ENCODE measurements at places on chromosomes 11 and 22.

DNA sequence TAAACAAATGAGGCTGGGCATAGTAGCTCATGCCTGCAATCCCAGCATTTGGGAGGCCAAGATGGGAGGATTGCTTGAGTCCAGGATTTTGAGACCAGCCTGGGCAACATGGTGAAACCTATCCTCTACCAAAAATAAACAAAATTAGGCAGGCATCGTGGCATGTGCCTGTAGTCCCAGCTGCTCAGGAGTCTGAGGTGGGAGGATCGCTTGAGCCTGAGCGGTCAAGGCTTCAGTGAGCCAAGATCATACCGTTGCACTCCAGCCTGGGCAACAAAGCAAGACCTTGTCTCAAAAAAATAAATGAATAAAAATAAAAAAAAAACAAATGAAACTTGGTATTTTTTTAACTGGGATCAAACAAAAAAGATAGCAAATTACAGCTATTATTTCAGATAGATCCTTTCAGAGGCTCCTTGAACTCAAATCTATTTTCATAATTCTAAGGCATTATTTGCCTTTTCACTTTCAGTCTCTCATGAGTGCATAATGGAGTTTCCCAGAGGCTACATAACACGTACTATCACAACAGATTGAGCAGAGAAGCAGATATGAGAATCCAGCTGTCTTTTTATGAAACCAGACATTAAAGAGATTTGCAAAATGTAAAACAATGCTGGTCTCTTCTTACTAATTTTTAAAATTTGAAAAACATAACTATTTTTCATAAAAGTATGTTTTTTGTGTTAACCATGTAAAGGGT lies 23.1 kb downstream of the DDIAS start:
- no peak for DNase-seq

DNA sequence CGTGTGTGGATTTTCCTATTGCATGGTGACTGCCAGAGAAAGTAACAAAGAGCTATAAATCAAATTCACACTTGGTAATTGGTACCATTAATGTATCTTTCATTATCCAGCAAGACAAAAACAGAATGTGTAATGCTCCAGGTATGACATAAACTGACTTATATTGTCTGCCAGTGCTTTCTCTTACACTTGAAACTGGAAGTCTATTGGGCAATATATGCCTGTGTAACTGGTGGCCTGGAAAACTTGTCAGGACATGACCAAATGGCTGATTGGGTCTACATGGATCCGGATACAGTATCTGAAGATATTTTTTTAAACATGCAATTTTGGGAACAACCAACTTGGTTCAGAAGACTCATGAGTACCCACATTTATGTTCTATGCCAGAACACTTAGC lies 174.6 kb upstream of the ARHGAP42 start:
- DNase-seq = no peak

- DNase-seq = peak; percentile 48
These were observed 849 bp downstream of the TCF20 start for GRCh38 chr22:42269432-42270175.

DNA sequence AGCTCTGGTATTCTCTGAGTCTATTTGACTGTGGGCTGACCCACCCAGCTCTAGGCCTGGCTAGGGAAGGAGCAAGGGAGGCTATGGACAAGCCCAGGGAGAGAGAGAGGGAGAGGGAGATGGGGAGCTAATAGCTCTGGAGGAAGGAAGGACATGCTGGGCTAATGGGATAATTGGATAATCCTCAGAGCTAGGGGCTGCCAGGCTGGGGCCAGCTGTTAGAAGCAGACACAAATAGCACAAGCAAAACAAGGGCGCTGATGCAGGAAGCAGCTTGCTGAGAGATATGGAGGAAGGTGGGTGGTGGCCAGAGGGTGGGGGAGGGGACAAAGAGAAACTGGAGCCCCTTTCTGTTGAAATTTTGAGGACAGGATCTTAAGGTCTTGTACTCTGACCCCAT lies 23.2 kb downstream of the ADORA2A start:
- no peak for DNase-seq

GRCh38 chr11:112226831-112227401 lies 688 bp downstream of the PTS start:
- DNase-seq = no peak

DNA sequence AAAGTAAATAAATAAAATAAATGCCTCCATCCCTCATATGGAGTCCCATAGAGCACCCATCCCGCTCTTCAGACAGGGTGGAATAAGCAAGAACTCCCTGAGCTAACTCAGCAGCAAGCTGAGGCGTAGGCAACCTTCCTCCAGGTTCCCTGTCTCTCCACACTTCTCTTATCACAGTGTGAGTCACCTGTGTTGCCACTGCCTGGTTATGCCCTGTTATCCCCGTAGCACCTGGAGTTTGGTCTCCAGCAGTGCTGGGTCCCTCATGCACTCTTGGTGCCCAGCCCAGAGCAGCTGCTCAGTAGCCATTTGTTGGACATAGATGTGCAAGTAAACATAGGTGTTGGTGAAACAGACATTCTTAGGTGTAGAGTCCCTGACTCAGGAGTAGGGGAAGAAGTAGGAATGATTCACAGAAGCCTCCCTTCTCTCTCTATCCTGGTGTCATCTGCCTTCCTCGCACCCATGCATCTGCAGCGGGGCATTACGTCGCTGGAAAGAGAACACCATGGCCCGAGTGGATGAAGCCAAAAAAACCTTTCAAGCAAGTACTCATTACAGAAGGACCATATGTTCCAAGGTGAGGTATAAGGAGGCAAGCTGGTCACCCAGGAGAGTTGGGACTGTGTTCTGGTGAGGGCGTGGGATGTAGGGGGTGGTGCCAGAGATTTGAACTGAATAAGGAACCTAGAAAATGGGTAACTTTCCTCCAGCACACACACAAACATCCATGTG lies 56.0 kb downstream of the PISD start:
- no peak for DNase-seq

DNA sequence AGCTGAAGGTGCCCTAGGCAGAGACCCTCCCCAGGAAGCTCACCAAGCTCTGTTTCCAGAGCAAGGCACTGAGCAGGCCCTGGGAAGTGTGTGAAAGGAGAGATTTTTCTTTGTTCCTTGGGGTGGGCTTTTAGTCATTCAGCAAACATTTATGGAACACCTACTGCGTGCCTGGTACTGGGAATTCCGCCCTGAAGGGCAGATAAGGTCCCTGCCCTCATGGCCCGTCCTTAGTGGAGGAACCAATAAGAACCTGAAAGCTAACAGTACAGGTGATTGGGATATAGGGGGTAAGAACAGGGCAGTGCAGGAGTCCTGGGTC lies 3.9 kb downstream of the TMEM134 start:
- no peak for DNase-seq

DNA sequence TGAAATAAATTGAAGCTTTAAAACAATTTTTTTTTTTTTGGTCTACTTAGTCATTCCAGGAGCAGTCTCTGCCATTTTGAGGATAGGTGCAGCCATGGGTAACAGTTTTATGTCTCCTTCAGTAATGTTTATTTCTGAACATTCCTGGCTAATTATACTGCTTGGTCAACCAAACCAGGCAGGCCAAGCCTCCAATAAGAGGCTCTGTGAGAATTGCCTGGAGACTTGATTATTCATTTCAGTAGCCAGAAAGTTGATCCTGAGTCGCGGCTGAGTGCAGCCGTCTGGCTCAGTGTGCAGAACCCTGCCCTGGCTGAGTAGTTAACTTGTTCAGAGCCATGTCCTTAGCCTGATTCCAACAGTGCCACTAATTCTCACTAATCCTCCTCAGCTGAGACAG lies 364.0 kb upstream of the FAT3 start:
- DNase-seq = no peak

- DNase-seq = no peak
These were observed 8.4 kb downstream of the KRTAP5-6 start for GRCh38 chr11:1705126-1706052.

GRCh38 chr11:12526789-12527188 lies 147.4 kb upstream of the TEAD1 start:
- DNase-seq = no peak

DNA sequence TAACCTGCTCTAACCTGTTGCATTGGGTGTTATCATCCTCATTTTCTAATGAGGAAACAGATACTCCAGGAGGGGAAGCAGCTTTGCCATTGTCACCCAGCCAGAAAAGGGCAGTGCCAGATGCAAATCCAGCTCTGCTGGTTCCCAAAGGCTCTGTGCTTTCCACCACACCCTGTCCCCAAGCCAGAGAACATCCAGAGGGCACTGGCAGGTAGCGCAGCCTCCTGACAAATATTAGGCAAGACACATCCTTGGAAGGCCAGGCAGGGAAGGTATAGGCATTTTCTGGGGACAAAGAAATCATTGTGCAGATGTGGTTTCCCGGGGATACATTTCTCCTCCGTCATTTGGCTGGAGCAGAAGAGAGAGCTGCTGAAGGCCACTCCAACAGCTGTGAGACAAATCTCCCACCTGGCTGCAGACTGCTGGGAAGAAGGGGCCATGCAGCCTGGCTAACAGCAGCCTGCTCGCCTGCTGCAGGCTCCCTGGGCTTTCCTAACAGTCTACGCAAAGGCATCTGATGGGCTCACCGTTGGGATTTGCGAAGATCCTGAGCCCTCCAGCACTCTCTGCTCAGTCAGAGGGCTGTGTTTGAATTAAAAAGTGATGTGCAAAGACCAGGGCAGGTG lies 93.9 kb upstream of the PITPNB start:
- no peak for DNase-seq

GRCh38 chr11:71485063-71485399 lies 32.0 kb downstream of the NADSYN1 start:
- DNase-seq = no peak

GRCh38 chr11:67983951-67984350 lies 19.9 kb downstream of the UNC93B1 start:
- no peak for DNase-seq

DNA sequence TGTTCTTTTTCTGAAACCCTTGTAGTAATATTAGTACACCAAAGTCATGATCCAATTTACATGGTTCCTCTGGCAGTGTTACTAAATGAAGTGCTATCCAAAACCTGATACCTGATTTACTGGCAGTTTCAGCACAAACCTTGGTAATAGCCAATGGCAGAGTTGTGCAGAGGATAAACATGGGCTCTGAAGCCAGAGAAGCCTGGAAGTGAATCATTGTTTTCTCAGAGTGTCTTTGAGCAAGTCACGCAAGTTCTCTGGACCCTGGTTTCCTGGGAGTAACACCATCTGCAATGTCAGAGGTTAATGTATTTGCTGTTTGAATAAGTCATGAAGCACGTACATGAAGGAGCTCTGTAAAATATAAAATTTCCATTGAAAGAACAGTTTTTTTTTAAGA lies 222.3 kb upstream of the NARS2 start:
- DNase-seq = no peak

All from activated CD4-positive, CD25-positive, alpha-beta regulatory T cell treated with anti-CD3 and anti-CD28 coated beads, Interleukin-2, amount 50 U/mL, for 16 hours (primary cell).